ENCODE measurements at places on chromosomes 1 and 21.

DNA sequence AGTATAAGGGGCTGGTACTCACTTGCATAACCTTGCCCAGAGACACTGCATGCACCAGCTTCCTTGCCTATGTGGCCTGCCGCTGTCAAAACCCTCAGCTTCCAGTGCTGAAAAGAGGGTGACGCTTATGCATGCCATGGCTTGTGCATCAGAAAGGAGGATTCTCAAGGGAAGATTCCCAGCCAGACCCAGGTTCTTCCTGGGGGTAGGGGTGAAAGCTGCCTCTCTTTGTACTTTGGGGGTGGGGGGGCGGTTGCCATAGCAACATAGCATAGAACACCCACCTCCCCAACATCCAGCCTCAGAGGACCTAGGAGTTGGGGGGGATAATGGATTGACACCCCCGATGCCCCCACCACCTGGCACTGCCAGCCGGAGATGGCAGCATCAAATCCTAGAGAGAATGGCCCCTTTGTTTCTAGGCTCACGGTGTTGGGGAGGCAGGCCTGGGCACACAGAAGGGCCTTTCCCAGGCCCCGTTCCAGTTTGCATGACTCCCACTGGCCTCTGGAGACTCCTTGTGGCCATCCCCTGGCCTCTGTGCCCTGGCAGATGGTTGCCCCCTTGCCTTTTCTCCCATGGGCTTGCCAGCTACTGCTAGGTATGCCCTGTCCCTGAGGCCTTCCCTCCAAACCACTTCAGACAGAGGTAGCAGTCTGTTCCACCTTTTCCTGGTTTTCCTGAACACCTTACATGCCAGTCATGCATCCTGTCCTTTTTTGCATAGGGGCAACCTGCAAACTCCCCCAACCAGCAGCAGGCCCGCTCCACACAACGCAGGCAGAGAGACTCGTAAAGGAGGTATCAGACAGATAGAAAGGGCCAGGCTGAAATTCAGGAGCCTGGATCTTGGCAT lies 44.6 kb downstream of the RHBG start:
- DNase-seq = no peak

DNA sequence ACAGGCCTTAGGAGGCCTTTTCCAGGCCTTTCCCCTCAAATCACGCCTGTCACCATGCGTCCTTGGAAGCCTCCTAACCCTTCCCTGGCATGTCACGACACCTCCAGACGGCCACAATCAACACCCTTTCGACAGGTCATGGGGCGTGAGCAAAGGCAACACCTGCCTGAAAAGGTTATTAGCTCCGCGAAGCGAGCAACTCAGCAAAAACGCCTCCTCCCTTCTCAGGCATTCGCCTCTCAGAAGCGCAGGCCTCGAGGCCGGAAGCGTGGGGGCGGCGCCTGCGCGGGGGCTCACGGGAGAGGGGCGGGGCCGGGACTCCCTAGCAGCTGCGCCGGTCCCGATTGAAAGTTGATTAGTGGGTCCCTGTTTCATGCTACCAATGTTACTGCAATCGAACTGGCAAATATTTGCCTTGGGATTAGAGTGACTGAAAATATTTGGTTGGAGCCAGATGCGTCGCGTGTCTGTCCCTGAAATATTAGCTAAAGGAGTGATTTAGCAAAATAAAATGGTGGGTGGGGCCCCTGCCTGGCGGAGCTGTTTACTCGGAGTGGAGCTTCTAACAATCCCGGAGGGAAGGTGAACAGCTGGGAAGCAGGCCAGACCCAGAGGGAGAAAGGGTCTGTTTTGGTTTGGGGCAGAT lies 44.9 kb downstream of the GFI1 start:
- DNase-seq = no peak

DNA sequence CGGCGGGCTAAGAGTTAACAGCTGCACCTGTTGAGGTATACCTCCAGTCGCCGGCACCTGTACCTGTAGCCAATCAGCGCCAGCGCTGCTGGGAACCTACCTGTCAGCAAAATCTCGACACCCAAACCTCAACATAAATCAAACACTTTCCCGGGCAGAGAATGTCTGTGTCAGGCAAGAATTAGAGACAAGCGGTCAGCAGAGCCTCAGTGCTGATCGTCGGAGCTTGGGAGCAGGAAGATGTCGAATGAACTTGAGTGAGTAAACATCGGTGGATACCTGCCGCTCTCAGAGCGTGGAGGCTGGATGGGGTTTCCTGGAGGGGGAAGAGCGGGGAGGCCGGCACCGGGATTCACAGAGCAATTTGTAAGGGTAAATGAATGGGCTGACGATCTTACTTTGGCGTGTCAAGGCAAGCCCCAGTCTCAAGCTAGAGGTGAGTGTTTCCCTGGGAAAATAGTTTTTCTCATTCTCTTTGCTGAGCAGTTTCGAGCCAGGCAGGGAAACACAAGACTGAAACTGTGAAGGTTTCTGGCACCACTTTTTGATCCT lies at the start of gene GRHL3:
TSS of gene GRHL3 (plus strand) at position 46 of the 552 bp plus-strand sequence. CDS start at position 241, 195 bp downstream.
- DNase-seq = no peak

DNA sequence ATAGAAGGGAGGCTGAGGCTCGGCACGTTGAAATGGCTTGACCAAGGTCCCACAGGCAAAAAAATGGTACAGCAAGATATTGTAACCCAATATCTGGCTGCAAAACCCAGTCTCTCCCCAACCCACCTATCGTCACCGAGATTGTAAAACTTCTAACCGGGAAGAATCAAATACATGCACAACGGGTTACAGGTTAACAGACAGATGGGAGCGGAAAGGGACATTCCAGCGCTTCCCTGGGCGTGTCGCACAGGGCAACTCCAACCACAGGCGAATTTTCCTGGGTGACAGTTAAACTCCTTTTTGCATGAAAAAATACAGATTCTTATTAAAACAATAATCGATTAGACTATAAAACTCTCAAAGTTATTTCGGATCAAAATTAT lies 31.8 kb upstream of the JUN start:
- DNase-seq = no peak

DNA sequence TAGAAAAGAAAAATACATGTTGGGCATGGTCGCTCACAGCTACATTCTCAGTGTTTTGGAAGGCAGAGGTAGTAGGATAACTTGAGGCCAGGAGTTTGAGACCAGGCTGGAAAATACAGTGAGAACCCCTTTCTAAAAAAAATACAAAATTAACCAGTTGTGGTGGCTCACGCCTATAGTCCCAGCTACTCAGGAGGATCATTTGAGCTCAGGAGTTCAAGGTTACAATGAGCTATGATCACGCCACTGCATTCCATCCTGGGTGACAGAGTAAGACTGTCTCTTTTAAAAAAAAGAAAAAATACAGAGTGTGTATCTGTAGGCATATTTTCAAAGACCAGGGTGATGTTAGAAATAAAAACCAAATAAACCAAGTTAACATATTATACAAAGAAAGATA lies 57.8 kb downstream of the HFM1 start:
- no peak for DNase-seq

GRCh38 chr1:233440951-233441401 lies 113.5 kb downstream of the MAP3K21 start:
- DNase-seq = no peak

- no peak for DNase-seq
Measured at GRCh38 chr21:16070207-16070651, 340.4 kb downstream of the USP25 start.

DNA sequence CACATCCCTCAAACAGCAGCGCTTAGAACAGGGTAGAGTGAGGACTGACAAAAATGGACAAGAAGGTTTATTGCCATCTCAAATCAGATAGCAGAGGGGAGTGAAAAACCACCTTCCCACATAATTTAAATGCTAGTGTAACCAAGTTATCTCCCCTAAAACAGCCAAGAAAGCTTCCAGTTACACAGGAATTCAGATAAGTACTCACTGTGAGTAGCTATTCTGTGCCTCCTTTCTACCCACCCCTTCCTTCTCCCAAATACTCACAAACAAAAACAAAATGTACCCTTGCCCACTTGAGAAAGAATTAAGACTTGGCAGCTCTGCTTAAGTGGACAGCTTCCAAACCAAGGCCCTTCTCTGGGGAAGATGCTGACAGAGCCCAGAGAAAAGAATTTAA lies 9.1 kb downstream of the OTUD7B start:
- no peak for DNase-seq

GRCh38 chr1:219575563-219575962 lies 37.3 kb downstream of the ZC3H11B start:
- no peak for DNase-seq

DNA sequence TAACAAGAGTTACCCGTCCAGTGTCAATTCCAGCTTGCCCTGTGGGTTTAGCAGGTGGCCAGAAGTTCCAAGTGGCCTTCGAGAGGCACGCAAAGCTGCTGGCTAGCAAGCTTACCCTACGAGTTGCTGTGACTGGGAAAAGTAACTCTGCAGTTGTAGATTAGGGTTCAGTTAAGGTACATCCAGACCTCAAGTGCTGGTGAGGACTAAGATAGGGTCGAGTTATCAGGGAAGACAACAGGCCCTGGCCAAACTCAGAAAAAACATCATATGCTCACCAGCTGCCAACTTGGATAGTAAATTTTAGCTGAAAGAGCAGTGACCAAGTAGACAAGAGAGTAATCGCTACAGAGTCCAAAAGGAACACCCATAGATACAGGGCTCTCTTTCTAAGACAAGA lies 27.7 kb upstream of the LRRC7 start:
- DNase-seq = no peak

DNA sequence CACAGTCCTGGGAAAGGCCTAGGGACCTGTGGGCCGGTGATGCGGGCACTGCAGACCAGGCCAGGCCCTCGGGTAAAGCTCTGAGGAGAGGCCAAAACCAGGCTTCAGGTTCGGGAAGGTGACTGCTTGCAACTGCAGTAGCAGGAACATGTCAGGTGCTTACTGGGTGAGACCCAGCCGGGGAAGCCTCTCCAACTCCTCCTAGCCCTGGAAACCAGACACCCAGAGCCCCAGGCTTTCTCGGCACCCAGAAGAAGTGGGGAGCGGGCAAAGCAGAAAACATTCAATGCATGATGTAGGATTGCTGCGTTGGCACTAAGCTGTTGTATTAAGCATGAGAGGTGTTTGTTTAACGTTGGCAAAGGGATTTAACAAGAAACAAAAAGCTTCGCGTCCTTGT lies 20.2 kb upstream of the GNPAT start:
- DNase-seq = no peak

GRCh38 chr1:25586181-25586588 lies 30.4 kb upstream of the MAN1C1 start:
- DNase-seq = no peak

DNA sequence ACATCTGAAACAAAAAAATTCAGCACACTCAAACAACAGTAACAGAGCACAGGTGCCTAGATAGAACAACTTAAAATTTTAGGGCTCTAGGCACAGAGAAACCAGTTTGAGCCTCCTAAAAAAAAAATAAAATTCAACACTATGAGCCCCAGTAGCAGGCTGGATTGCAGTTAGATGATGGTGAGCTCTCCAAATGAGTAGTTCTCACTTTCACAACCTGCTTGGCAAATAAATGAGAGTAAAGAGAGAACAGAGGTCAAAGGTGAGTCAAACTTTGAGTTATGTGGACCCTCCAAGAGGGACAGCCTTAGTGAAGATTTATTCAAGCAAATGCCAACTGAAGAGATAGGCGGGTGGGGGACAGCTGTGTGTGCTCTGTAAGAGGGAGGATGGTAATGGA lies 3.6 kb downstream of the BEND5 start:
- DNase-seq = no peak

DNA sequence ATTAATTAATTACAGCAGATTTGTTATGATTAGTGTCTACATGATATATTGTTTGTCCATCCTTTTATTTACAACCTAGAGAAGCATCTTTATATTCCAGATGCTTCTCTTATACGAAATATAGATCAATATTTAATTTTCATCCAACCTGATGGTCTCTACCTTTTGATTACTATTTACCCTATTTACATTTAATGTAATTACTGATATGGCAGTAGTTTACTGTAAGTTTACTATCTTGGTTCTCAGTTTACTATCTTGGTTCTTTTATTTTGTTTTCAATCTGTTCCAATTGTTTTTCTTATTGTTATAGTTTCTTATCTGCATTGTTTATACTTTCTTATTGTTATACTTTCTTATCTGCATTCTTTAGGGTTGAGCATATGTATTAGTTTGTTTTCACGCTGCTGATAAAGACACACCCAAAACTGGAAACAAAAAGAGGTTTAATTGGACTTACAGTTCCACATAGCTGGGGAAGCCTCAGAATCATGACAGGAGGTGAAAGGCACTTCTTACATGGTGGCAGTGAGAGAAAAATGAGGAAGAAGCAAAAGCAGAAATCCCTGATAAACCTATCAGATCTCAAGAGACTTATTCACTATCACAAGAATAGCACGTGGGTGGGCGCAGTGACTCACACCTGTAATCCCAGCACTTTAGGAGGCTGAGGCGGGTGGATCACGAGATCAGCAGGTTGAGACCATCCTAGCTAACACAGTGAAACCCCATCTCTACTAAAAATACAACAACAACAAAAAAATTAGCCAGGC lies 28.9 kb downstream of the FAF1 start:
- DNase-seq = no peak

DNA sequence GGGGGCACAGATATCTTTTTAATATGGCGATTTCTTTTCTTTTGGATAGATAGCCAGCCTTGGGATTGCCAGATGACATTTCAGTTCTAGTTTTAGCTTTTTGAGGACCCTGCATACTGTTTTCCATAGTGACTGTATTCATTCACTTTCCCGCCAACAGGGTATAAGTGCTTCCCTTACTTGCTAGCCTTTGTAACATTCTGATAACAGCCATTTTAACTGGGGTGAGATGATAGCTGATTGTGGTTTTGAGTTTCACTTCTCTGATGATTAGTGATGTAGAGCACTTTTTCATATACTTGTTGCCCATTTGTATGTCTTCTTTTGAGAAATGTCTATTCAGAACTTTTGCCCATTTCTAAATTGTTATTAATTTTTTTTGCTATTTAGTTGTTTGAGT lies 151.9 kb downstream of the NTPCR start:
- no peak for DNase-seq

DNA sequence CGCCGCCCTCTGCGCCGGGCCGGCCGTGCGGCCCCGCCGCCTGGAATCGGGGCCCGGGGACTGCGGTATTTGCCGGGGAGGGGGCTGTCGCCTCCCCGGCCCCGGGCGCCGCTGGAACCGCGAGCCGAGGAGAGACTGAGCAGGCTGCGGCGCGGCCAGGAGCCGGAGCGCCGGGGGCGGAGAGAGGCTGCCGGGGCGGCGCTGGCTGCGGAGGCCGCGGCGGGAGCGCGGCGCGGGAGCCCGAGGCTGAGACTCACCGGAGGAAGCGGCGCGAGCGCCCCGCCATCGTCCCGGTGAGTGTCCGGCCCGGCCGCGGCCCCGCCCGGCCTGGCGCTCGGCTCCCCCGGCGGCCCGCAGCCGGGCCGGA lies 746 bp downstream of the DYRK1A start:
- DNase-seq = peak; percentile 64

- DNase-seq = no peak
Measured at GRCh38 chr1:18230321-18230720, 122.7 kb downstream of the IGSF21 start.

- DNase-seq = no peak
Measured at GRCh38 chr21:45335761-45336534, 48.3 kb upstream of the POFUT2 start.

- DNase-seq = no peak
Measured at GRCh38 chr21:31612894-31613785, 46.4 kb upstream of the SOD1 start.

GRCh38 chr1:94553323-94553730 lies 11.8 kb upstream of the F3 start:
- no peak for DNase-seq

- DNase-seq = peak; percentile 44
Measured at GRCh38 chr1:1434131-1434823, 1.2 kb upstream of the VWA1 start.
